ENCODE measurements at places on chromosomes 1 and 21.
A peak's percentile ranks its signal among the peaks of the same experiment; 100 is the strongest.

DNA sequence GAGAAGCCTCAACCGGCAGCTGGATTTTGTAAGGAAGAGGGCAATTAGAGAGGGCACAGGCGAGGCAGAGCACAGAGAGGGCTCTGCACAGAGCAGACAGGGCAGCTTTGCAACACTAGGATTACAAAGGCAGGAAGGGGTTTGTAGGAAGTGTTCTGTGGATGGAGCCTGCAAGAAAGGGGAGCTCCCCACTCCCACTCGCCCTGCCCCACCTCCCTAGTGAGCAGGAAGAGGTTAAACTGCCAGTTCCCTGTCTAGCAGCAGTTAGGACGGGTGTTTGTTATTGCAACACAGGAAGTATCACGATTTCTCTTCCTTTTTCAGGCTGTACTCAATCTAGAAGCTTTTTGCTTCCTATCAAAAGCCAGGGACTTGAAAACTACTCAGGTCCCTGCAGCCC is 63.3 kb upstream of the LRRC8D start:
- DNase-seq: no peak

GRCh38 chr21:41459884-41460534 is 34.0 kb downstream of the MX1 start:
- DNase-seq: no peak

DNA sequence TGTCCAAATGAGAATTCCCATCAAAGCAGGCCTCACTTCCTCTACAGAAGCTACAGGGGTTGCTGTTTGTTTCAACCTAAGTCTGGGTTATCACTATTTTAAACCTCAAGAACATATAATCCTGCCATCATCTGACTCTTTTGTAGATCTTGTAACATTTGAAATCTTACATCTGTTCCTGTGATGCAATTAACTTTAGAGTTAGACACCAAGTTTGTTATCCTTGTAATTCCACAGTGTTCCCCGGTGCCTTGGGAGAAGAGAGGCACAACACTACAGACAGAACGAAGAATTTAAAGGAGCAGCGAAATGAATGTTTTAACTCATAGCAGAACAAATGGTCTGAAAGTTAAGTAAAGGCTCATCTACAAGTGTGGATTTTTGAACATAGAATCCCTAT is 116.1 kb downstream of the UCHL5 start:
- DNase-seq: no peak

DNA sequence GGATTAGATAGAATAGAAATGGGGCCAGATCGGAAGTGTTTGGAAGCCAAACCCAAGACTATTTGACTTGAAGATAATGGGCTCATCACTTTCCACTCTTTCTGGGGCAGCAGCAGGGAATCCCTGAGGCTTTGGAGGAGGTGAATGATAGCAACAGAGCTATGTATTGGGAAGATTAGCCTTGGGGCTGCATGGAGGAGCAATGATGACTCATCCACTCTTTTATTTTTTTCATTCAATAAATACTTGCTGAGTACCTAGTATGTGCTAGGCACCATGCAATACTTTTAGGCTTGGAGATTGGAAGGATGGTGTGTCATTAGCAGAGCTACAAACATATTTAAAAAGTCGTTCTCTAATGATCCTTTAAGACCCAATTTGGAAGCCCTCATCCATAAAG is 166.9 kb upstream of the FOXD3 start:
- DNase-seq: no peak

DNA sequence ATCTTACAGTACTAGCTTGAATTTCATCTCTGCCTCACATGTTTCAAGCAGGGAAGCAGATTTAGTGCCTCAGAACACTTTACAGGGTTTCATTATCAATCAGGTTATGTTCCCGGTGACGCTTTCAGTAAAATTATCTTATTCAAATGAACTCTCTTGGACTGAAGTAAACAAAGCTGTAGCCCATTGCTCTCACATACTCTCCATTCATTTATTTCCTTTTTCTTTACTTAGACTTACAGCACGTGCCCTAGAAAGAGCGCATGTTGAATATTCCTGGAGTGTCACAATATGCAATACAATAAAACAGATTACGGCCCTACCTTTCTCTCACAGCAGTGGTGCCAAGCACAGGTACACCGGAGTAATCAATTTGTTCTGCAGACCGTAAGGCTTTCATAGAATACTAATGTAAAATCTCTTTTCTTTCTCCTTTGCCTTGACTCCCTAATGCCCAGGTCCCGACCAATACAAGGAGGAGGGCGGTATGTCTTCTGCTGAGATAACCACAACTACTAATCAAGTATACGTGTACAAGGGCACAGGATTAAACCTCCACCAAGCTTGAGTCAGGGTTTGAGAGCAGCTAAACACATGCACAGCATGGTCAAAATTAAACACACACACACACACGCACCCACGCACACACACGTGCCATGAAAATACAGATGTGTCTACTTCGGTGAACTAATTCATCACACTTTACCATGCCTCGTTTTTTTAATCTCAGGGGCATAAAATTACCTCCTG is 62.8 kb downstream of the NRIP1 start:
- no peak for DNase-seq

GRCh38 chr1:163170331-163170730 is 32.4 kb downstream of the RGS5 start:
- DNase-seq: no peak

- DNase-seq: no peak
These were observed 116.7 kb downstream of the KCNN3 start for GRCh38 chr1:154753426-154753825.

DNA sequence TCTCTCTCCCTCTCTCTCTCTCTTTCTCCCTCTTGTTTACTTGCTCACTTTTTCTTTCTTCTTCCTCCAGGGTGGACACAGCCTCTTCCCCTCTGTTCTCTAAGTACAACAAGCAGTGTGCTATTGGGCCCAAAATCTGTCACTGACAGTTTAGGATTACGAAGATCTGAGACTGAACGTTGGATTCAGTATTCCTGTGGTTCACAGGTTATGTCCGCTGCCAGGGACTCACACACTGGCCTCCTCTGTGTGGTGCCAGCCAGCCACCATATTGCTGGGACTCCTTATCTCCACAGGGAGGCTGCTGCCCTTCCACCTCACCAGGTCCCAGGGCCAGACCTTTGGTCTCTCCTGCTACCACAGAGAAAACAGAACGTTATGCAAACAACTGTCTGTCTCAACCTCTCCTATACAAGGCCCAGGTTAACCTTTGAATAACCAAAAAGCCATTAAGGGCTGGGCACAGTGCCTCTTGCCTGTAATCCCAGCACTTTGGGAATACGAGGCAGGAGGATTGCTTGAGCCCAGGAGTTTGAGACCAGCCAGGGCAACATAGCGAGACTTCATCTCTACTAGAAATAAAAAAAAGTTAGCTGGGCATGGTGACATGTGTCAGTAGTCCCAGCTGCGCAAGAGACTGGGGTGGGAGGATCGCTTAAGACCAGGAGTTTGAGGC is 171.9 kb upstream of the RAB4A start:
- no peak for DNase-seq

- no peak for DNase-seq
These were observed 31.1 kb downstream of the PBX1 start for GRCh38 chr1:164589961-164590507.

DNA sequence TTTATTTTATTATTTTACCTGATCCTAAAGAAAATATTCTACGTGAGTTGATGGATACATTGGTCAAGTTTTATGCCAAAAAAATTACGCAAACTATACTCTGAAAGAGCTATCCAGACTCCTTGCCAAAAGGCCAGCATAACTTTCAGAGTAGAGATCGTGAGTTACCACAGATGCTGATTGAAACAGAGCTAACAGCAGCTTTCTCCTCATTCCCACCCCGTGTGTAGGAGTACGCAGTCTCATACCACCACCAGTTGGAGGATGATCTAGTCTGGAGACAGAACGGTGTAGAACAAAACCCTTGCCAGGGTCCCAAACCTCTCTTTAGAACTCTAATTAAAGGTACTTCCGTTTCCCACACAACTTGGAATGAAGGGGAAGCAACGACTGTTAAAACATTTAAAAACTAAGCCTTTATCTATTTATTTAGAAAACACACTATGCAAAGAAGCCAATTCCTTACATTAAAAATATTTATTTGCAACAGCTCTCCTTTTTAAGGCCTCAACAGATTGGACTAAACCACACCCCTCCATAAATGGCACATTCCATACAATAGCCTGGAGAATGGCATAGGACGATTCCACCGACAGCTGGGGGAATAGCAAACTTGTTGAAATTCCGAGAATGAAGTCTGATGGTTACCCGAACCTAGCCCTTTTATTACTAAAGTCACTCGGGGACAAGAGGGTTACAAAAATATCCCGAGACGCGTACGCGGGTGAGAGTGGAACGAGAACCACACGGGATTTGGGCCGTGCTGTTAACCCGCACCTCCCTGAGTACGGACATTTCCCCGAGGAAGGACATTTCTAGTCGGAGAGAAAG is 1.4 kb downstream of the NUCKS1 start:
- no peak for DNase-seq

GRCh38 chr1:34296059-34296458 is 119.4 kb downstream of the C1orf94 start:
- DNase-seq: no peak

GRCh38 chr21:41965045-41965444 is 11.2 kb upstream of the C2CD2 start:
- no peak for DNase-seq

- DNase-seq: no peak
These were observed 97.5 kb upstream of the TSPAN2 start for GRCh38 chr1:115186711-115187265.

DNA sequence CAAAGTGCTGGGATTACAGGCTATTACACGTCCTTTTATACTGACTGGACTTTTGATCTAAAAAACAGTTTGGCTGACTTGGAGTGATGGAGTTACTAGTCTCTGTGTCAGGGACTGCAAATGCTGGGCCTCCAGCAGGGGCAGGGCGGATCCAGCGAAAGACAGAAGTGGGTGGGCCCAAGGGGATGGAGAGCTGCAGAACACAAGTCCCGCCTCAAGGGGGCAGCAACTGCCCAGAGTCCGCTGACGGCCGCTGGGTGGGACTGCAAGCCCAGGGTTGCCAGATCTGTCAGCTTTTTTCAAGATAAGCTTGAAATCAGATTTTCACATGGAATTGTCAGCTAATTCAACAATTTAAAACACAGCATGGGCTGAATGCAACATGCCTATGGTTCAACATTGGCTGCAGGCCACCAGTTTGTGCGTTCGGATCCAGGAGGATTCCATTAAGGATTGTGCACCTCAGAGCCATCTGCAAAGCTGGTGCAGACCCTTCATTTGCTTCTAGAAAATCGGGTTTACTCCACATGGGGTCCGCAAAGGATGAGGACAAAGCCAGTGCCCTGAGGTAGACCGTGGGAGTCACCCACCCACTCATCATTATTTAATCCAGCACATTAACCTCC is 10.7 kb downstream of the STMN1 start:
- DNase-seq: peak; percentile 48

GRCh38 chr21:26965040-26965906 is 1.6 kb downstream of the ADAMTS5 start:
- no peak for DNase-seq

GRCh38 chr21:18443701-18444100 is 40.1 kb upstream of the TMPRSS15 start:
- no peak for DNase-seq

DNA sequence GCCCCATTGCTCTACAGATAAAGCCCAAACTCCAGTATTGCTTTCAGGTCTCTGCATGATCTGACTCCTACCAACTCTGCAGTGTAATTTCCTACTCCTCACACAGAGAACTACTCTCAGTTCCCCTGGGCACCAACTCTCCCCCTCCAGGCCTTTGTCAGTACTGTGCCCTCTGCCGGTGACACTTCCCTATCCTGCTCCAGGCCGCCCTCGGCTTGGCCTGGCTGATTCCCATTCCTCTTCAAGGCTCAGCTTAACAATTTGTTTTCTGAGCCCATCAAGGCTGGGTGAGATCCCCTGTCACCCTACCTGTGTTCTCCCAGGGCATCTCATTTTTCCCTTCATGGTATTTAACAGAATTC is 2.6 kb downstream of the SLAMF8 start:
- DNase-seq: no peak

- no peak for DNase-seq
These were observed 5.7 kb downstream of the THEMIS2 start for GRCh38 chr1:27878039-27878438.

DNA sequence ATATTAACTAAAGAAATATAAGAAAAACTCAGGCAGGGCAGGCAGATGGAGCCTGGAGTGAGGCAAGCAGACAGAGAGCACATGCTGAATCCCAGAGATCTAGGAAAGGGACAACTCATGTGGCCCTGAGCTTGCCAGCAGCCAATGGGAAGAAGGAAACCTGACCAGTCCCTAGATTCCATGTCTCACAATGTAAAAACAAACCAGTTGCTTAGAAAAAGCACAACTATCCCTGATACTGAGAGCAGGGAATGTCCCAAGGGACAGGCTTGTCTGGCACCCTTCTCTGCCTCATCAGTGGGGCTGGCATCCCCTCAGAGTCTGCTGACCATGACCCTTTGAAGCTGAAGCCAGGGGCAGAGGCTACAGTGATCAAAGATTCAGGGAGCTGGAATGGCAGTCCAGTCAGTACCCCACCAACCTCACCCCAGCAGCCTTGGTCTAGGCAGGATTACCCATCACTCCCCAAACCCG is 27.8 kb downstream of the HSPG2 start:
- DNase-seq: no peak

DNA sequence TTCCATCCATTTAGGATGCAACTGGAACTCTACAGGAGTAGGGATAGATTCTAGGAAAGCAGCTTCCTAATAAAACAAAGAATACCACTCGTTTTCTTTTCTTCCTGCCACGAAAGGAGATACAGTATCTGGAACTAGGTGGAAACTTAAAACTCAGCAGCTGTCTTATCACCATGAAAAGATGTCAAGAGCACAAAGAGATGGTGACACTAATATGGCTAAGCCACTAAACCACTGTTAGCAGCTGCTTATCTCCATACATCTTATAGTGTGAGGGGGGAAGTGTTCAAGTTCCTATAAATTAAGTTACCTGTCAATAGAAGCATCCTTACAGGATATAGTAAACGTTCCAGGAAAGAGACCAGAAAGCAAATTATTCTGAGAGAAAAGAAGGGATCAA is 162.5 kb downstream of the TYW3 start:
- DNase-seq: no peak

- no peak for DNase-seq
These were observed 84.1 kb upstream of the COX20 start for GRCh38 chr1:244751271-244751895.

DNA sequence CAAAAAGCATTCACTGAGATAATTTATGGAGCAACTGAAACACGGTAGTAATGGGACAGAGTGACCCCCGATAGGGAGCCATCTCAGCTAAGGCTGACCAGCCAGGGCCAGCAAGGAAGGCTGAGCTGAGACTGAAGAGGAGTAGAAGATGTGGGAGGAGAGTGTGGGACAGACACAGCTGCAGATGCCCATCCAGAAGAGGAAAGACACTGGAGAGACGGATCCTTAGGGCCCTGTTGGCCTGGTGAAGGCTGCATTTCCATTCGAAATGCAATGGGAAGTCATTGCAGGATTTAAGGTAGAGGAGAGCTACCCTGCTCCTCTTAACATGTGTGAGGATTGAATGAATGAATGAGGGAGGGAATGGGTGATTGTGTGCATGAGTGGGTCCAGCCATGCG is 44.0 kb upstream of the LRP8 start:
- no peak for DNase-seq
